Cortex of kidney (tissue), 1 donor: ENCODE measurements at places on chromosomes 7 and 10.

GRCh38 chr10:124944982-124945381, 3.1 kb downstream of the ZRANB1 start:
- DNase-seq, result no peak

DNA sequence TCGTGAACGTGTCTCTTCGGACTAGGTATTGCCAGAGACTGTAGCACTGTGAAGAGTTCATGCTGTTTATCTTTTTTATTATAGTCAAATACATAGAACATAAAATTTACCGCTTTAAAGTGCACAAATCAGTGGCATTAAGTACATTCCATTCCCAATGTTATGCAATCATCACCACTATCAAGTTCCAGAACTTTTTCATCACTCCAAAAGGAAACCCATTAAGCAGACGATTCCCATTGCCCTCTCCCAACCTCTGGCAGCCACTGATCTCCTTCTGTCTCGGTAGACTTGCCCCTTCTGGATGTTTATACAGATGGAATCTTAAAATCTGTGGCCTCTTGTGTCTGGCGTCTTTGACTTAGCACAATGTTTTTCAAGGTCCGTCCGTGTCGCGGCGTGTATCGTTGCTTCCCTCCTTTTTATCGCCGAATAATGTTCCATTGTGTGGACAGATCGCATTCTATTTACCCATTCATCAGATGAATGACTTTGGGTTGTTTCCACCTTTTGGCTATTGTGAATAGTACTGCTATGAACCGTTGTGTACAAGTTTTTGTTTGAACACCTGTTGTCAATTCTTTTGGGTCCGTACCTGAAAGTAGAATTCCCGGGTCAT, 2.7 kb downstream of the PROSER2 start:
- no peak for DNase-seq

GRCh38 chr7:155354371-155355048, 56.8 kb downstream of the INSIG1 start:
- no peak for DNase-seq

GRCh38 chr7:31957090-31957720, 113.0 kb downstream of the PDE1C start:
- no peak for DNase-seq

DNA sequence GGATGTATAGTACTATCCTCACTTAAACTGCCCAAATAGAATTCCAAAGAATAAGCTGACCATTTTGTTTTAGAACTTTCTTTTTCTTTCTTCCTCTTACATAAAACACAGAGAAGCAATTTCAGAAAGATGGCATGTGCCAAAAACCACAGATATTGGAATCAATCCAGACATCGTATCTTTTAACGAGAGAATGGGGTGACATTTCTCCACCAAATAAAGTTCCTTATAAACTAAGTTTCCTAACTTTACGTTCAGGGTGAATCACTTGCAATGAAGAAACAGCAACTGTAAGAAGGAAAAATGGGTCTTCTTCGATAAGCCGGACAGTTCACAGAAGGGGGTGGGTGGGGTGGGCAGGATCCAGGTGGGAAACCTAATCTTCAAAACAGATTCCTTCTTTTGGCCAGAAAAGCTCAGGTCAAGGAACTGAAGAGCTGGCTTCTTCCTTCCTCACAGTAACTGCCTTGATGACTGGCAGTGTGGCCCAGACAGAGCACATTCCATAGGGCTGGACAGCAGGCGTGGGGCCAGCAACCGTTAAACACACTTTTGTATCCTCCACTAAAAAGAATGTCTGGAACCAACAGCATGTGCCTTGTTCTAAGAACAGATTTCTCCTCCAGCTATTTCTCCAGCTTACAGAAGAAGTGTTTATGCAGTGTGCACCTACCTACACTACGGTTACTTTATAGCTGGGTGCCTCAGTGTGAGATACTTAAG, 31.5 kb downstream of the CREB3L2 start:
- no peak for DNase-seq

DNA sequence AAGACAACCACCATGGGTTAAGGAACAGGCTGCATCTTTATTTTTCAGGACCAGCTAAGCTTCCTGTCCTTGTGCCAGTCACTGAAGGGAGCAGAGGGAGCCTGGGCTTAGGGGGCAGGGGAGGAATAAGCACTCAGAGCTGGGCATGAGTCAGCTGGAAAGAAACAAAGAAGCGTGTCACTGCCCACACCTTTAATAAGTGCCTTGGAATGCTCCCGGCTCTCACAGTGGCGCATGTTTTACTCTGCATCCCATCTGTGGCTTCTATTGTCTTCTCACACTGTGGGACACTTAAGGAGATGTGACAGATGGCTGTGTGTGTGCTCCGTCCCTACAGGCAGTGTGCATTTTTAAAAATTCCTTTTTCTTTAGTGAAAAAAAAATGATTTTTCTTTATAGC, 71.7 kb downstream of the MTURN start:
- DNase-seq, result no peak

GRCh38 chr10:74988054-74988775, 123.2 kb upstream of the SAMD8 start:
- no peak for DNase-seq

DNA sequence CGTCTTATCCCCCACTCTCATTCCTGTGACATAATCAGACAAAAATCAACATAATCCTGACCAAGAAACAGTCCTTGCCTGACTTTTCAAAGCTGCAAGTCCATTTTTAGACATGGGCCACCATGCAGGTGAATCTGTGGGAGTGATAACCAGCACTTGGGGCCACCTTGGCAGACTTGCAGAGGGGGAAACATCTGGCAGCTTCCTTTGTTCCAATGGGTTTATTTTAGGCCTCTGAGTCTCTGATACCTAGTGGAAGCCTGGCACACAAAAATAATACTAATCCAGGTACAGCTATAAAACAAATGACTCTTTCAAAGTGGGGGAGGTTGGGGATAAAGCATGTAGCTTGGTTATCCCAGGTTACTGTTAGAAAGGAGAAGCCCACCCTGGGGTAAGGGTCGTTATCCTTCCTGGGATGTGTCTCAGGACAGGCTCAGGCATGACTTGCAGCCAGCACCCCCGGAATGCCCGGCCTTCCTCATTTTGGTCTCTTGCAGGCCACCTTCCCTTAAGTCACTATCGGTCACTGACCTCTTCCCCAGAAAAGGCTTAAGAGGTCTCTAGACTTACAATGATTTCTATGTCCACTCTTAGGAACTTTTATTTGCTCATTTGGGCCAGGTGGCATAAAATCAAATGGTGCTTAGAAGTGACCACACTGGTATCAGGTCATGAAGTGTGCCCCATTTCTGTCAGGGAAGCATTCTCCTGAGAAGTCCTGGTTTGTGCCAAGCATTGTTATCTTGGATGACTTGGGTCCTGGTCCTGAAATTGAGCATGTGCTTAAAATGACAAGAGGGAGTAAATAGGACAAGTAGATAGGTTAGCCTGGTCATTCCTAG, 37.6 kb downstream of the EEPD1 start:
- DNase-seq, result no peak

GRCh38 chr10:90138844-90139243, 437.5 kb downstream of the KIF20B start:
- DNase-seq, result no peak

GRCh38 chr10:101485681-101486554, 102.1 kb downstream of the POLL start:
- no peak for DNase-seq

GRCh38 chr10:133475425-133475734, 21.6 kb downstream of the SCART1 start:
- no peak for DNase-seq

DNA sequence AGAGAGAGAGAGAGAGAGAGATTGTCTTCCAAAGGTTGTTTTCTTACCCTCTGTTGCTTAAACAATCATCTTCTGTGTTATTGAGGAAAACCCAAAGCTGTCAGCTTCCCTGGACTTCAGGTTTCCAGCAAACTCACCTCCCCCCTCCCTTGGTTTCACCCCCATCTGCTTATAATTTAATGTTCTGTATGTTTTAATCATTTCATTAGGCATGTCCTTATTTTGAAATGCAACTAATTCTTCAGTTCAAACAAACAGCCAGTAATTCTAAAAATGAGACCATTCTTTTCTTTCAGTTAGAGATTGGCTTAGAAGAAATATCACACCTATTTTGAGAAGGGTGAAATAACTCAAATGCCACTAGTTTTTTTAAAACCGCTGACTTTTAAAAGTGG, 102.9 kb downstream of the FAM204A start:
- no peak for DNase-seq

- no peak for DNase-seq
These were observed 122.7 kb downstream of the MAD1L1 start for GRCh38 chr7:2109936-2110609.
